ENCODE measurements at places on chromosomes 13 and 19.

GRCh38 chr19:30449078-30449590 lies 77.0 kb downstream of the ZNF536 start:
- peak; percentile 25 for DNase-seq

DNA sequence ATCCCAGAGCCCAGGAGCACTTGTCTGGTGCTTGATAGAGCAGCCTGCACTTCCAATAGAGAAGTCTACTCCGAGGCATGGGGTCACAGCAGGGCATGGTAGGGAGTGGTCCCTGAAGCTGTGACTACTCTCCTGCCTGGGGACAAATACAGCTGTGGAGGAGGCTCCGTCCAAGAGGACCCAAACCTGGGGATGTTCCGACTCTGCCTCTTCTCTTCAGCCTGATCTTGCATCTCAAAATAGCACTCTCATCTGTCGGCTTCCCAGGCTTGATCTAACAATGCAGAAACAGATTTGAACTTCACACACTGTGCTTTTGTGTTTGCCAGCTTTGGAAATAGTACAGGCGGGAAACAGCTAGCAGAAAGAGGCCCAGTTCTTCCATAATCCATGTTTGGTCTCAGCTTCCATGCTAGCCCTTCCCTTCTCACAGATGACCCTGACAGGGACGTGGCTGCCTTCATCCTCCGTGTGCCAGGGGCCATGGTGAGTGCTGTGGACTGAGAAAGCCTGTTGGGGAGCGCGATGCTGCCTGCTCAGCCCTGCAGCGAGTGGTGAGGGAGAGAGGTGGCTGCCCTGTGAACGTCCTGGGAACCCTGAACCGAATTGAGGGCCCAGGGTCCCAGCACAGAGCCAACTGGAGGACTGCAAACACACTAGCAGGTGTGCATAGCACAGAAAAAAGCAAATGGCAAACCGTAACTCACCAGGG lies 150.3 kb upstream of the GPR12 start:
- DNase-seq, result no peak

DNA sequence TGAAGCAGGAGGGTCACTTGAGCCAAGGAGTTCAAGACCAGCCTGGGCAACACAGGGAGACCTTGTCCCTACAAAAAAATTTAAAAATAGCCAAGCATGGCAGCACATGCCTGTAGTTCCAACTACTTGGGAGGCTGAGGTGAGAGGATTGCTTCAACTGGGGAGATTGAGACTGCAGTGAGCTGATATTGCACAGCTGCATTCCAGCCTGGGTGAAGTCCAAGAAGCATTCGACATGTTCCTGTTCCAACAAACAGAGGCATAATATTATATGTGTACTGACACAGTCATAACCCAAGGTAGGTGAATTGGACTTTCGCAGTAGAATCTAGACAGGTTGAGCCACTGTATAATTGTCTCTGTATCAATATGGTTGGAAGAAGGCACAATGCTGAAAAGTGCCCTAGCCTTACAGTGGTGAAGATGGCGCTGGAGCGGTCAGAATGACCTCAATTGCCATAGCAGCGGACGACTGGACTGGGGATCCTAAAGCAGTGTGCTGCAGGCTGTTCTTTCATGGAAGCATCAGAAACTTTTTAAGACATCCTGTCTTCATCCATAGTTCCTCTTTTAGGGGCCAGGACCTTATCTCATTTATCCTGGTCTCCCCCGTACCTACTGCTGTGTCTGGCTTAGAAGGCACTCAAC lies 112.0 kb upstream of the CLDN10 start:
- DNase-seq, result no peak

- no peak for DNase-seq
Measured at GRCh38 chr19:42042455-42043170, 27.4 kb downstream of the GRIK5 start.

DNA sequence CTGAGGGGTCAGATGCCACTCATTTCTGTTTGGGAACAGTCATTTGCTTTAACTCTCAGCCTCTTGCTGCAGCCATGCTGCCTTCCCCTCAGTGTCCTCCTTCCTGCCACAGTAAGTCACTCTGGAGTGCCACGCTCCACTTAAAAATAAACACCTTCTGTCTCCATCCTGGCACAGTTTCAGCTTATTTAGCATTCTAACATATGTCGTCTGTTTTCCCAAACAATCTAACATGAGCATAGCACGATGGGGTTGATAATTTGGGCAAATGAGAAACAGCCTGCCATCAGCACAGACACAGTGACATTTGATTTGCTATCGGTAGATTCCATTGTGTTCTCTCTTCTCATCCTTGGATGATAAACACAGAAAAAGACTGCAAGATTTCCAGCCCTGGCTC lies 768.6 kb downstream of the UQCRFS1 start:
- no peak for DNase-seq

DNA sequence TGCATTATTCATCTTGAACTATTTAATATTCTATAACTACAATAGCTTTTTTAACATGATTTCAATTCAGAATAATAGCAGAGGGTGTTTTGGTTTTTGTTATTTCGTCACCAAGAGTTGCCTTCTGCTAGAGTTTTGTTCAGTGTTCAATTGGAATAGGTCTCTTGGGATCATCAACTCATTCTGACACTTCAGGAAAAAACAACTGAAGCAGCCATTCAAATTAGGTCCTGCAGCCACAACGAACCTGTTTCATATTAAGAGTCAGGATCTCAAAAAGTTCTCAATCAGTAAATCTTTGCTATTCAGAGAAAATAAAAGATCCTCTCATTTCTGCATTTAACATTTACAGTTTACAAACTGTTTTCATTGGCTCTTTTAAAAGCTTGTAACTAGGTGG lies 2.4 kb upstream of the CHAMP1 start:
- peak; percentile 33 for DNase-seq

- DNase-seq, result no peak
Measured at GRCh38 chr19:37980419-37981170, 73.6 kb downstream of the SIPA1L3 start.

- DNase-seq, result no peak
Measured at GRCh38 chr19:35816846-35817245, 4.2 kb upstream of the PRODH2 start.

DNA sequence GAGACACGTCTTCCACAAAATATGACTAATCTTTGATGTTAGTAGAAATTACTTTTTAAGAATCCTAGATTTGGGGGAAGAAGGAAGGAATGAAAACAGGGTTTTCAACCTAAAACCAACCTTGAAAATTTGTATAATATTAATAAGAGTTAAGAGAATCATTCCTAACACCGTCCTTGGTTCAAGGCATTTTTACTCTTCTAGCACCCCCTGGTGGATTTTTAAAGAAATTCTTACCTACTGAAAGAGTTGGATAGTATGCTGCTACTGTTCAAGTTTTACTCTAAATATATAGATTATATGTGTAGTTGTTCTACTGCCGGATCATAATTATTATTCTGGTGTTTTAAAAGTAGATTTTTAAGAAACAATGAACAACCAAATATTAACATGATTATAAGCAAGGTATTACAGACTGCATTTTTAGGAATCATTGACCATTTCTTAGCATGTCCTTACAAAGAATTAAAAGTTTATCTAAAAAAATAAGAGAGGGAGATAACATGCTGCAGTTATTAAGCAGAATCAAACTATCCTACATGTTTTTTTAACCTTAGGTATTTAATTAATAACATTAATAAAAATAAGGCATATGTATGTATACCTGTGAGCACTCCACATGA lies 7.4 kb upstream of the SLITRK6 start:
- DNase-seq, result peak; percentile 41

- peak; percentile 41 for DNase-seq
Measured at GRCh38 chr19:4077800-4078684, 11.3 kb upstream of the ZBTB7A start.

GRCh38 chr13:43544631-43545030 lies 242.1 kb downstream of the ENOX1 start:
- no peak for DNase-seq

DNA sequence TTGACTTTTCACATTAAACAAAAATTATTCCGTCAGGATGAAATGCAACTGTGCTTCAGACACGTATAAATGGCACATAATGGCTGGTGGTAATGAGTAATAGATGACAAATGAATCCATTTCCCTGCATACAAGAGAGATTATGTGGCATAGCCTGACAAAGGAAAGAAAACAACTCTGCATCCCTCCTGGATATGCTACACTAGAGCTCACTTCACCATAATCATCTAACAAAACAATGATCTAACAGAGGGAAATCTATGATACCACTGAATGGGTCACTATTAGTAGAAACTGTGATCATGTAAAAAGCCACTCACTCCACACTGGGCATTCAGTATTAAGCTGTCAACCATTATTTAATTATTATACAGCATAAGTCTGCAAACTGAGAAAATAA lies 1498.4 kb downstream of the EFNB2 start:
- DNase-seq, result peak; percentile 15

DNA sequence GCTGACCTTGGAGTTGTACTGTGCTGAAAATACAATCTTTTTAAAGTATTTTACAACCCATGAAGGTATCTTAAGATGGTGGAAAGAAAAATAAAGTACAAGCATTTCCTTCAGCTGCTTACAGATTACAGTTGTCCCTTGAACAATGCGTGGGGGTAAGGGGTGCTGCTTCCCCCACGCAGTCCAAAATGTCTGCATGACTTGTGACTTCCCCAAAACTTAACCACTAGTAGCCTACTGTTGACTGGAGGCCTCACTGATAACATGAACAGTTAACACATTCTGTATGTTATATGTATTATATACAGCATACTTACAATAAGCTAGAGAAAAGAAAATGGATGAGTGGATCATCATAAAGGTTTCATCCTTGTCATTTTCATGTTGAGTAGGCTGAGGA lies 45.3 kb upstream of the ZNF599 start:
- DNase-seq, result no peak

Measured in fibroblast of skin of right biceps (primary cell).